ENCODE measurements at places on chromosomes 12 and 14. TPM values are rescaled to one million over a fixed set of nuclear protein-coding genes. Genes with fewer than 3 reads are reported as not detected.

IAPP gene
- polyA plus RNA-seq, result not detected

ACOT6 gene
- not detected for polyA plus RNA-seq

FLVCR2 gene
- polyA plus RNA-seq, result 7.6 TPM

LALBA gene
- polyA plus RNA-seq, result not detected

NRIP2 gene
- 7.1 TPM for polyA plus RNA-seq

TAS2R8 gene
- not detected for polyA plus RNA-seq

PRIMA1 gene
- polyA plus RNA-seq, result 0.85 TPM

NPFF gene
- 0.94 TPM for polyA plus RNA-seq

LEMD3 gene
- 44.4 TPM for polyA plus RNA-seq

DNA sequence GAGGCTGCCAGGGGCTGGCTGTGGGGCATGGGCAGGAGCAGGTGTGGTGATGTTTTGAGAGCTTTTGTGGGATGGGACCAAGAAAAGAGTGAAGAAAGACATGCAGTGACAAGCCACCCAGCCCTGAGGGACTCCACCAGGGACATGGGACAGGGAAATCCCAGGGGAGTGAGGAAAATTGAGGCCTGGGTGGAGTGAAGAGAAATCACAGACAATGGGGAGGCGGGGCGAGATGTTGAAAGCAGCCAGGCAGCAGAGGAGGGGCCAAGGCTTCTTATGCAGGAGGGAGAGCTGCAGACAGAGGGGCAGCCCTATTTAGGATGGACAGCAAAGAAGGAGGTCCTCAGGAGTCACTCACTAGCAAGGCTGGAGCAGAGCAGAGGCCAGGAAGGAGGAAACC lies 4.2 kb upstream of the KRT1 start:
- no peak overlapping the region for H3K27ac ChIP-seq
- H3K36me3 ChIP-seq, result no peaks in the 10 kb centered on the region
- no peak overlapping the region for H3K4me3 ChIP-seq
- peaks cover 61% of the 10 kb centered on the region for H3K27me3 ChIP-seq
- H3K4me1 ChIP-seq, result no peaks in the 10 kb centered on the region

GRCh38 chr14:76574416-76575095 lies 186.7 kb upstream of the VASH1 start:
- H3K4me3 ChIP-seq, result no peak overlapping the region
- H3K4me1 ChIP-seq, result no peaks in the 10 kb centered on the region
- H3K27ac ChIP-seq, result no peak overlapping the region
- H3K27me3 ChIP-seq, result peaks cover 10% of the 10 kb centered on the region
- no peaks in the 10 kb centered on the region for H3K36me3 ChIP-seq

DNA sequence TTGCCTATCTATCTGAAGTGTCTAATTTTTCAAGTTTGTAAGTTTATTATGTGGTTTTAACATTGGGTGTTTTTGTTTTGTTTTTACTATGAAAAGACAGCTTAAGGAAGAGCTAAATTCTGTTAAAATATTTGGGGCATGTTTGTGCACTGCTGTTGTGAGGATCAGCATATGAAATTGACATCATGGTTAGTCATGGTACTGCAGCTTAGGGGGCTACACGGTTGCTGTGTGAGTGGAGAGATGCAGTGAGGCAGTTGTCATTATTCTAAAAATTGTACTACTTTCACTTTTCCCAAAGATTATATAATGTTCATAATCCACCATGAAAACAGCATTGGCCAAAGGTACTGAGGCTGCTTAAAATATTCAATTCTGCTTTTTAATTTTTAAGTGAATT lies 49.0 kb downstream of the ZC3H14 start:
- peaks cover 59% of the 10 kb centered on the region for H3K36me3 ChIP-seq
- no peak overlapping the region for H3K4me3 ChIP-seq
- H3K4me1 ChIP-seq, result no peaks in the 10 kb centered on the region
- no peak for DNase-seq
- H3K27me3 ChIP-seq, result no peaks in the 10 kb centered on the region
- no peak overlapping the region for H3K27ac ChIP-seq

DNA sequence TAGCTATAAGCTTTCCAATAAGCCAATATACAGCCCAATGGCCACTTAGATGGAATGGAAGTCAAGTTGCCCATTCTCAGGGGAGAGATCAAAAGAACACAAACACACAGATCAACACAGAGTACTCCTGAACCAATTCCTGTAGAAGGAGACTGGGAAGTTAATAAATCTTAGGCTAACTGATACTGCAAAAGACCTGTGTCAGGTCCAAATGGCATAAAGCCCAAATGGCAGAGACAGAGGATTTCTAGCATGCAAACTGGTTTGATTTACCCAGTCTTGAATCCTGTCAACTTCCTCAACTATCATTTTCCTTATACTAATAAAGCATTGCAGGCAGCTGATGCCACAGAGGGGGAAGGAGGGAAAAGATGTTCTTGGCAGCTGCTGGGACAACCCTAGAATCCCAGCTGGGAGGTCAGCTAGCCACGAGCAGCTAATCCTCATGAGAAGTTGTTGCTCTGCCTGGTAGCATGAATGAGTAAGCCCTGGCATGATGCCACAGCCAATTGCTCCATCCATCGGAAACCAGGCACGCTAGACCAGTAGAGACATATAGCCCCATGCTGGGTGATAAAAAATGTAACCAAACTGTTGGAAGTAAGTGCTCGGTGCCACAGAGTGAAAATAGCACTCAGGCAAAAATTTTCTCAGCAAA lies 26.2 kb downstream of the ANG start:
- H3K4me1 ChIP-seq, result peaks cover 3% of the 10 kb centered on the region
- no peaks in the 10 kb centered on the region for H3K27me3 ChIP-seq
- peak overlapping the region; percentile 94 for H3K27ac ChIP-seq

- H3K27ac ChIP-seq, result no peak overlapping the region
- H3K4me3 ChIP-seq, result no peak overlapping the region
- H3K27me3 ChIP-seq, result peaks cover 16% of the 10 kb centered on the region
- DNase-seq, result no peak
- no peaks in the 10 kb centered on the region for H3K4me1 ChIP-seq
- H3K36me3 ChIP-seq, result peaks cover 22% of the 10 kb centered on the region
Observed at GRCh38 chr12:7161327-7161726, 28.2 kb upstream of the PEX5 start.

DNA sequence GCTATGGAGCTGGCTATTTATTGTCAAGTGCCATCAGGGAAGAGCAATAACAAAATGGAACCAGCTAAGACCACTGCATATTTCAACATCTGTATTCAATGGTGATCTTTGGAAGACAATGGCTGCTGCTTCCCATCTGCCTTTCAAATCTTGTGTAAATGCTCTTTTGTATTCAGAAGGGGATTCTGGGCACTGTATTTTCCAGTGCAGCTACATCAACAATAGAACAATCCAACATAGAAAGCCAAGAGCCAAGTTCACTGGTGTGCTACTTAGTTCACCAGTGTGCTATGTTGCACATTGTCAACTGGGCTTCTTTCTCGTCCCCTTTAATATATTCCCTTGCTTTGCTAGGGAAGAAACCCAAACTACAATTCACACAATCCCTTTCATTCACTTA lies 128.8 kb upstream of the OR4E1 start:
- DNase-seq, result no peak
- H3K4me1 ChIP-seq, result no peaks in the 10 kb centered on the region
- no peak overlapping the region for H3K4me3 ChIP-seq
- H3K27ac ChIP-seq, result no peak overlapping the region
- no peaks in the 10 kb centered on the region for H3K36me3 ChIP-seq
- H3K27me3 ChIP-seq, result no peaks in the 10 kb centered on the region

DNA sequence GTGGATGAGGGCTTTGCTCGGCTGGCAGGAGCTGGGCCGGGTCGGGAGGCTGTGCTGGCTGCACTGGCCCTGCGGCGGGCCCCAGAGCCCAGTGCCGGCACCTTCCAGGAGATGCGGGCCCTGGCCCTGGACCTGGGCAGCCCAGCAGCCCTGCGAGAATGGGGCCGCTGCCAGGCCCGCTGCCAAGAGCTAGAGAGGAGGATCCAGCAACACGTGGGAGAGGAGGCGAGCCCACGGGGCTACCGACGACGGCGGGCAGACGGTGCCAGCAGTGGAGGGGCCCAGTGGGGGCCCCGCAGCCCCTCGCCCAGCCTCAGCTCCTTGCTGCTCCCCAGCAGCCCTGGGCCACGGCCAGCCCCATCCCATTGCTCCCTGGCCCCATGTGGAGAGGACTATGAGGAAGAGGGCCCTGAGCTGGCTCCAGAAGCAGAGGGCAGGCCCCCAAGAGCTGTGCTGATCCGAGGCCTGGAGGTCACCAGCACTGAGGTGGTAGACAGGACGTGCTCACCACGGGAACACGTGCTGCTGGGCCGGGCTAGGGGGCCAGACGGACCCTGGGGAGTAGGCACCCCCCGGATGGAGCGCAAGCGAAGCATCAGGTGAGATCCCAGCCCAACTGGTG lies 11.5 kb downstream of the ARHGEF40 start:
- no peaks in the 10 kb centered on the region for H3K27me3 ChIP-seq
- H3K4me3 ChIP-seq, result no peak overlapping the region
- no peak for DNase-seq
- peaks cover 8% of the 10 kb centered on the region for H3K4me1 ChIP-seq

DNA sequence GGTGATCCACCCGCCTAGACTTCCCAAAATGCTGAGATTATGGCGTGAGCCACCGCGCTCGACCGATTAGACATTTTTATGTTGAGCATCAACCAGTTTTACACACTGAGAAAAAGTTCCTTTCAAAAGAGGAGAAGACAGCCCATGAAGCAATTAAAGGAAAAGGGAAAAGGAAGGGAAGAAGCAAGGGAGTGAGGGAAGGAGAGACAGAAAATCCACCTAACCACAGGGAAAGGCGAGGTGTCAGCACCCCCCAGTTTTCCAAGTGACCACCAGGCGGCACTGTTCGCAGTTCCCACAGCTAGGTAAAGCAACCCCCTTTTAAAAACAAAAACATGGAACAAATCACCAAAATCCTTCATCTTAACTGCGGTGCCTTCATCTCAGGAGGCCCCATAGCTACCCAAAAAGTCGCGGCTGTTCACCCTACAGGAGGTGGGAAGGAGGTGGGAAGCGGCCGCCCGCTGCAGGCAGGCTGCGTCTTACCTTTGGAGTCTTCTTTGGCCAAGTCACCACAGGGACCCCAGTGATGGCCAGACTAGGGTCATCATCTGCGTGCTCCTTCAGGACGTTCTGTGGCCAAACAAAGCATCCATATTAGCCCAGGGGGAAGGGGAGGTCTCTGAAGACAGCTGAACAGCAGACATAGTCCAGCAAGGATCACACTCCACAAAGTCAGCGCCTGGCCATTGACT lies 86.6 kb downstream of the KDM2B start:
- peaks cover 14% of the 10 kb centered on the region for H3K4me1 ChIP-seq
- DNase-seq, result no peak
- H3K36me3 ChIP-seq, result no peaks in the 10 kb centered on the region
- no peaks in the 10 kb centered on the region for H3K27me3 ChIP-seq

DNA sequence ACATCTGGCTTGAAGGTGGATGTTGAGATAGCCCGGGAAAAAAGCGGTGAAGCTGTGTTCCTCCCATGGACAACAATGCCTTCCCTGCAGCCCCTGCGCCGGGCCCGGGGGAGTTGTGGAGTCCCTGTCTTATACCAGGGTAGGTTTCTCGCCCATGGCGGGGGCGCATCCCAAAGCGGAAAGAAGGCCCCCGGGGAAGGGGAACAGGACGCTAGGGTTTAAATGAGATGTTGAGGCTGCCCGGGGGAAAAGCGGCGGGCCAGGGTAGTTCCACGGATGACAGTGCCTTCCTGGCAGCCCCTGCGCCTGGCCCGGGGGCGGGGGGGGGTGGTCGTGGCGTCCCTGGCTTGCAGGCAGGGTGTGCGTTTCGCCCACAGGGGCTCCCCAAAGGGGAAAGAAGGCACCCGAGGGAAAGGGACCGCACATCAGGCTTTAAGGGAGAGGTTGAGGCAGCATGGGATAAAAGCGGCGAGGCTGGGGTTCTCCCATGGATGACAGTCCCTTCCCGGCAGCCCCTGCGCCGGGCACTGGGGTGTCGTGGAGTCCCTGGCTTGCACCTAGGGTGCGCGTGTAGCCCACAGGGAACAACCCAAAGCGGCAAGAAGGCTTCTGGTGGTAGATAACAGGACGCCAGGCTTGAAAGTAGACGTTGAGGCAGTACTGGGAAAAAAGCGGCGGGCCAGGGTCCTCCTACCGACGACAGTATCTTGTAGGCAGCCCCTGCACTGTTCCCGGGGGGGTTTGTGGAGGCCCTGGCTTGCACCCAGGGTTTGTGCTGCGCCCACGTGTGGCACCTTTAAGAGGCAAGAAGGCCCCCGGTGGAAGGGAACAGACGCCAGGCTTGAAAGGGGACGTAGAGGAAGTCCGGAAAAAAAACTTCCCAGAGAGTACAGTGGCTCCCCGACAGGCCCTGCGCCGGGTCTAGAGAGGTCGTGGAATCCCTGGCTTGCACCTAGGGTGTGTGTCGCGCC lies 160.8 kb upstream of the ALG10B start:
- no peaks in the 10 kb centered on the region for H3K36me3 ChIP-seq
- H3K4me1 ChIP-seq, result no peaks in the 10 kb centered on the region
- no peak overlapping the region for H3K4me3 ChIP-seq
- no peak overlapping the region for H3K27ac ChIP-seq
- DNase-seq, result no peak

- H3K36me3 ChIP-seq, result peaks cover 47% of the 10 kb centered on the region
- DNase-seq, result peak; percentile 87
- peak overlapping the region; percentile 61 for H3K27ac ChIP-seq
- no peaks in the 10 kb centered on the region for H3K27me3 ChIP-seq
- H3K4me3 ChIP-seq, result no peak overlapping the region
Observed at GRCh38 chr12:110543252-110543959, 39.7 kb downstream of the PPTC7 start.

- H3K4me3 ChIP-seq, result peak within 1 kb of the TSS; percentile 79
- peaks cover 62% of the 10 kb centered on the region for H3K4me1 ChIP-seq
- no peaks in the 10 kb centered on the region for H3K36me3 ChIP-seq
- H3K27me3 ChIP-seq, result no peaks in the 10 kb centered on the region
Observed at GRCh38 chr12:106302401-106303201, at the start of gene TCP11L2. TCP11L2 (plus strand) TSS chr12:106302733; CDS start chr12:106311076, 8,343 bp downstream.

- no peak overlapping the region for H3K4me3 ChIP-seq
- no peaks in the 10 kb centered on the region for H3K36me3 ChIP-seq
- no peak overlapping the region for H3K27ac ChIP-seq
- no peaks in the 10 kb centered on the region for H3K4me1 ChIP-seq
- H3K27me3 ChIP-seq, result no peaks in the 10 kb centered on the region
Observed at GRCh38 chr12:5455045-5455444, 23.1 kb downstream of the NTF3 start.

DNA sequence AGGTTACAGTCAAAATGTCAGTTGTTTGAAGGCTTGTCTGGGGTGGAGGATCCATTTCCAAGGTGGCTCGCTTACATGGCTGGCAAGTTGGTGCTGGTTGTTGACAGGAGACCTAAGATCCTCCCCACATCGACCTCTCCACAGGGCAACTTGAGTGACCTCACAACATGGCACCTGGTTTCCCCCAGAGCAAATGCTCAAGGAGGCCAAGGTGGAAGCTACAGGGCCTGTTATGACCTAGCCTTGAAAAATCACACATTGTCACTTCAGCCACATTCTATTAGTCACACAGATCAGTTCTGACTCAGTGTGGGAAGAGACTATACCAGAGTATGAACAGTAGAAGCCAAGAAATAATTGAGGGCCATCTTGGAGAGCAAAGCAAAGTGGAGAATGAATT lies 11.3 kb upstream of the GNG2 start:
- no peak overlapping the region for H3K4me3 ChIP-seq
- H3K36me3 ChIP-seq, result no peaks in the 10 kb centered on the region
- H3K27ac ChIP-seq, result no peak overlapping the region
- no peak for DNase-seq
- no peaks in the 10 kb centered on the region for H3K27me3 ChIP-seq

All from left lung (tissue), 14 donors.